ENCODE measurements at places on chromosomes 12 and 14.

DNA sequence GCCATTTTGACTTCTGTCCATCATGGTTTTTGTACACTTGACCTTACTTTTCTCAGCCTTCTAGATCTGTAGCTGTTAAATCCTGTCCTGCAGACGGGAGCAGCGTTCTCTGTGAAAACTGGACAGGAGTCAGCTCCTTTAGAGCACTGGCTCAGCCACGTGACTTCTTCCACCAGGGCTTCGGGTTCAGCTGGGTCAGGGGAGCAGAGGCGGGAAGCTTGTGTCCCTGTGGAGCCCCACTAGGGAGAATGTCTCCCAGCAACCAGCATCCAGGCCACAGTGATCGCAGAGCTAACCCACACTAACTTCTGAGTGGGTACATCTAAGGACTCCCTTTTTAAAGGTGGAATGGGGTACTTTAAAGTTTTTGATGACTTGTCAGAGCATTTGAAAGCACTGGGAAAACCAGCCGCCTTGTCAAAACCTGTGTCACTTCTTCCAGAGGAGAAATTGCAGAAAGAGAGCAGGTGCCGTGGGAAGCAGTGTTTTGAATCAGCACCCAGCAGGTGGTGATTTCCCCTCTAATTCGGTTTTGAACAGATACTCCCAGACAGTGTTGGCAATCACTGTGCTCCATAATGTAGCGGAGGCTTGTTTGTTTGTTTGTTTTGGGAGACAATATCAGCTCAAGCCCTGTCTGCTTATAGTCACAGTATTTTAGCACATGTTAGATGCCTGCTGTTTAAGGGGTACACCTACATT lies 17.9 kb downstream of the DERA start:
- DNase-seq, result no peak

GRCh38 chr12:107780298-107780697 lies 5.8 kb downstream of the ASCL4 start:
- no peak for DNase-seq

- peak; percentile 72 for DNase-seq
These were observed 1.8 kb downstream of the COX6A1 start for GRCh38 chr12:120439646-120440247.

- DNase-seq, result no peak
These were observed 1480.2 kb downstream of the AACS start for GRCh38 chr12:126545411-126545810.

DNA sequence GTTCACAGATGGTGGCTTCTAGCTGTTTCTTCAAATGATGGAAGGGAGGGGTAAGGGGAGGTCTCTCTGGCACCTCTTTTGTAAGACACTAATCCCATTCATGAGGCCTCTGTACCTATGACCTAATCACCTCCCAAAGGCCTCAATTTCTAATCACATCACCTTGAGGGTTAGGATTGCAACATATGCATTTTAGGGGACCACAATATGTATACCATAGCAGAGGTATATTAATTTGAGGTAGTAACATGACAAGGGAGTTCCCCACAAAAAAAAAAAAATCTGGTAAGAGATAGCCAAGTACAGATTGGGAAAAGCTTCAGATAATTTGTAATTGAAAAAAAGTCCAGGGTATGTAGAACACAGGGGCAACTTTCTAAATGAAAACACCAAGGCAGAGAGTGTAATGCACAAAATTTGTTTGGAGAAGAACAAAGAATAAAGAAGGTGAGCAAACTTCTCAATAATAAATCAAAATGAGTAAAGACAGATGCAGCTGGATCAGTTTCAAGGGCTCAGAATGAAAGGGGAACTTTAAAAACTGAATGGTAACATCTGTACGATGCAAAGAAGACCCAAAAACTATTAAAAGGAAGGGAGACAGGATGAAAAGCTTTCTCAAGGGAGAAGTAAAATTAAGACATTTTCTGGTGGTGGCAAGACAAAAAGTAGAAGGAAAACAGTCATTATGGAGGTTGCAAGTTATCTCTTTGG lies 125.5 kb upstream of the DCN start:
- no peak for DNase-seq

GRCh38 chr12:123468786-123469185 lies 10.8 kb downstream of the SNRNP35 start:
- DNase-seq, result no peak

DNA sequence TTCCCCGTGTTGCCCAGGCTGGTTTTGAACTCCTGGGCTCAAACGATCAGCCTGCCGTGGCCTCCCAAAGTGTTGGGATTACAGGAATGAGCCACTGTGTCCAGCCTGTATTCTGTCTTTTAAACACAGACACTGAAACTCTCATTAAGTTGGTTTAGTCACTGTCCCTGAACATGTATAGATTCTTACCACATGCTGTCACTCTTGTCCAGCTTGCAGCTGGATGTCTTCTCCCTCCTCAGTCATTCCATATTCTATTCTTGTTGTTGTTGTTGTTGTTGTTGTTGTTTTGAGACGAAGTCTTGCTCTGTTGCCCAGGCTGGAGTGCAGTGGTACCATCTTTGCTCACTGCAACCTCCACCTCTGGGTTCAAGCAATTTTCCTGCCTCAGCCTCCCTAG lies 12.3 kb upstream of the ATP5MC2 start:
- no peak for DNase-seq

DNA sequence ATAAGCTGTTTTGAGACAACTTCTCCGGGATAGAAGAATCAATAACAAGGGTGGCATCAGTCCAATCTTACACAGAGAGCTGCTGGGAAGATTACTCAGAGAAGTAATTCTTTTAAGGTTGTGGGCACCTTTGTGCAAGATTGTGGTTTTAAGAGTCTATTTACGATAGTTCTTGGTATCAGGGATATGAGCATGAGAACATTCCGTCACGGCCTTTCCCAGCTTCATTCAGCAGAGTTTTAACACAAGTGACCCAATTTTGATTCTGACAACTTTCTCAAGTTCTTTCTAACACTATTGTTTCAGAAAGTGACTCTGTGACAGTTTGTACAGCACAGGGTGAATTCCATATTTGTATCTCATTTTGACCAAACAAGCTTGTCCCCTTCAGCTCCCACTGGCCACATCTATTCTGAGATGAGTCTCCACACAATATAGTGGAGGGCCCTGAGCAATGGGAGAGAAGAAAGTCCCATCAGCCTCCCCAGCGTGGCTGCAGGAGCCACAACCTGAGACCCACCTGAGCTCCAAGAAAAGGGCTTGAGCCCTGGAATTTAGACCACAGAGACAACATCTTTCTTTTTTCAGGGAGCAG lies 869.2 kb downstream of the TMEM121 start:
- no peak for DNase-seq

Data from HEK293T (cell line).